ENCODE measurements at places on chromosomes 11 and 22.

DNA sequence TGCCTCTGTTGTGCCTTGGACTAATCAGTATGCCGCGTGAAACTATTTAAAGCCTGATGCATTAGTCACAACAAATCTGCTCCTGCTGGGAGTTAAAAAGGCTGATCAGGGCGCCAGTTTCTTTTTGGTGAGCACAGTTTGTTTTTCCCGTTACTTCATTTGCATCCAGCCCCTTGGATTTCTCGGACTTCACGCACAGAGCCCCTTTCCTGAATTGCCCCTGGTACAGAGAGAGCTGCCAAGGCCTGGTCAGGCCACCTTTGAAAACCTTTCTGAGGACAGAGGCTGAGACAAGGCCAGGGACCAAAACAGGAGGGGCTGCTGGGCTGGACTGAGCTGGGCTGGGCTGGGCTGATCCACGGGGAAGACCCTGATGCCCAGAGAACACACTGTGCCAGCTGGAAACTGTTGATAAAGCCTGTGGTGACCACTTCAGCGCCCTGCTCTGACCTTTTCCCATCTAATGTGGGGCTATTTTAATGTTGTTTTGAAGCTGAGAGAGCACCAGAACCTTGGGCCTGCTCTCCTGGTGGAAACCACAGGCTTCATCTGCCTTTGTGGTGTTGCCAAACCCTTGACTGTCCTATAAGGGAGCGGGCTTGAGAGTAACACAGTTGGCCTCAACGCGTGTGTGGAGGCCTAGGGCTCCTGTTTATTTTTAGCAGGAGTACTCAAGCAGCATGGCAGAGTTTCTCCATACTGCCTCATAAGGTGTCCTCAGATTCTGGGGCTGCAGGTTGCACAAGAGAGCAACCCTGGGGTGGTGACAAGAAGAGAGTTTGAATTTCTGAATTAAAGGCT, 44.2 kb downstream of the NAV2 start:
- peak; percentile 24 for DNase-seq

- no peak for DNase-seq
Observed at GRCh38 chr11:34146866-34147265, 41.4 kb downstream of the NAT10 start.

- no peak for DNase-seq
Observed at GRCh38 chr11:112165049-112165448, 1.2 kb upstream of the IL18 start.

GRCh38 chr11:116874251-116874650, 36.8 kb upstream of the APOA1 start:
- no peak for DNase-seq

GRCh38 chr11:122799406-122800105, 38.7 kb upstream of the CRTAM start:
- DNase-seq: no peak

DNA sequence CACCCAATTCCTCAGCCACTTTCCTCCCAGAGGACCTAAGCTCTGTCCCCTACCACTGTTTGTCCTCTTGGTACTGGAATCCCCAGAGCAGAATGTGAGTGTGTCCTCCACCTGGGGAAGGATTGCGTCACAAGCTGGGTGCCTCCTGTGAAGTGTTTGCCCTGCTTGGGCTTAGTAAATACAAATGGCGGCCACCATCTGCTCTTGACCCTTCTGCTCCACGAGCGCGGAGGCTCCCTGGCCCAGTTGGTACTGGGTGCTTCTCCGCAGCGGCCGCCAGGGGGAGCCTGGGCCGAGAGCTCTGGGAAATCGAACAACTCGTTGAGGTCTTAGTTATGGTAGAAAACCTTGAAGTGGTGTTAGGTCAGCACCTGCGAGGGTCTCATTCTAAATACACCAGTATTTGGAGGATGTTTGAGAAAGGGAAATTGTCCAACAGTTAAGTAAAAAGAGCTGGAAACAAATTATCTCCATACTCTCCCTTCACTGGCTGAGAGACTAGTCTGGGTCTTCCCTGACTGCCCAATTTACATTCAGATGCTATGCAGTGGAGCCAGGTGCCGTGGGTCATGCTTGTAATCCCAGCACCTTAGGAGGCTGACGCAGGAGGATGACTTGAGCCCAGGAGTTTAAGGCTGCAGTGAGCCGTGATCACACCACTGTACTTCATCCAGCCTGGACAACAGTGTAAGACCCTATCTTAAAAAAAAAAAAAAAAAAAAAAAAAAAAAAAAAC, 74.6 kb upstream of the TEAD1 start:
- DNase-seq: peak; percentile 27

- no peak for DNase-seq
Observed at GRCh38 chr11:117458275-117459122, 130.8 kb downstream of the CEP164 start.

- no peak for DNase-seq
Observed at GRCh38 chr11:129866311-129866710, 29.1 kb downstream of the NFRKB start.

DNA sequence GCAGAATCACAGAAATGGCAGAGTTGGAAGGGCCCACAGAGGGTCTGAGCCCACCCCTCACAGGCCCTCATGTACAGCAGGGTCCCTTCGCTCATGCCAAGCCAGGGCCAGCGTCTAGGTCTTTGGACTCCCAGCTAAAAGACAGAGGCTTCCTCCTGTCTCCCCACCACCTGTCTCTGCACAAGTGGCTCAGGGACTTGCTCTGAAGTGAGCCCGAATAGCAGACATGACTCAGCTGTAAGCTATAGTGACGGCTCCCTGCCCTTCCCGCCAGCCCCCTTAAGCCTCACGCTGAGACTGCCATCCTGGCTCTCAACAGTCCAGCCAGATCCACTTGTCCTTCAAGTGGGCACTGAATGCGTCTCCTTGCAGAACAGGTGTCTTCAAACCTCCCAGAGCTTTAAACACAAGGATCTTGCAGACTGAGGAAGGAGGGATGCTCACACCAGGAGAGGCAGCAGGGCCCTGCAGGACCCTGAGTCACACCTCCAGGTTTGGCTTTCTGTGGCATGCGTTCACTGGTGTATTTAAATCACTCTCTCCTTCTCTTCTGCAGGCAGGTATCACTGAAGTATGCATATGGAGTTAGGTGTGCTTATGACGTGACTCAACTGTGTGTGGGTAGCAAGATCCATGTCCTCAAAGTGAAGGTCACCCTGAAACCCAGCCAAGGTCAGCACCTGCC, 154.9 kb downstream of the CACNA1I start:
- no peak for DNase-seq

- no peak for DNase-seq
Observed at GRCh38 chr11:47390422-47390760, 12.0 kb upstream of the SPI1 start.

DNA sequence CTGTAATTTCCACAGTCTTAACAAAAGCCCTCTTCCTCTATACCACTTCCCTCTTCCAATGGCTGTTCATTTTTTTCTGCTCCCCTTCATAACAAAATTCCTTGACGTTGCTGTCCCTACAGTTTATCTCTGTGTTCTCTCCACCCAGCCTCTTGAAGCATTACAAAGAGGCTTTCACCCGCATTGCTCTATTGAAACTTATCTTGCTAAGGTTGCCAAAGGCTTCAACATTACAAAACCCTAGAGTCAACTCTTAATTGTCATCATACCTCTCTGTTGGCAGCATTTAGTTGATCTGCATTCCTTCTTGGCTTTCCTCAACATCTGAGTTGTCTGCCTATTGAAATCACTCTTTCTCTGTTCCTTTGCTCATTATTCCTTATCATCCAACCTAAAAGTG, 1055.7 kb downstream of the JRKL start:
- DNase-seq: no peak

DNA sequence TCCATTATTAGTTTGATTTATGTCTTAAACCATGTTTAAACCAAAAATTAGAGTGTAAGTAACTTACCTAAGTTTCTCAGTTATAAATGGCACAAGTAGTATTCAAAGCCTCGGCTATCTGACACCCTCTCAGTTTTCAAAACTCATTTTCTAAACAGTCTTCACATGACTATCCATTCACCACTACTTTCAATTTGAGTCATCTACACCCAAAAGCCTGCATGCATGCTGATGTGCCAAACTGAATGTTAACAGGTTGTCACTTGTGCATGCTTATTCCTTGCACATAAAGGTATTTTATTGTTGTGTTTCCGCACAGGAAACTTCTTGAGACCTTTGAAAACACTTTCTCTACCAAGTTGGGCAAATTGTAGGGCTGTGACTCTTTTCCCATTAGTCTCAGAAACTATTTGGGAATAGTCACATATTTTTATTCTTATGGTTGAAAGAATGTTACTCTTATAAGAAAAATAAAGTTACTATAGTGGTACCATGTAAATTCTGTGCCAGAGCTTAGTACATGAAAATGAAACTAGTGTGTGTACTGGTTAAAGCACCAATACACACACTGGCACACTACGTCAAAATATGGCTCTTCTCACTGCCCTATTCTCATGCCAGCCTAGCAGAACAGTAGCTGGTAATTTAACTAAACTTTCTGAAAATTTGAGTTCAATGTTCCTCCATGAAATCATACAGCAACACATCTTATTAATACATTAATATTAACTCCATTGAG, 2.2 kb upstream of the OR51E2 start:
- no peak for DNase-seq

GRCh38 chr11:86760577-86760976, 39.8 kb upstream of the PRSS23 start:
- DNase-seq: no peak

Measured in muscle of back (tissue), 13 donors.